Diencephalon (tissue), 1 donor: ENCODE measurements at places on chromosomes 12 and 14. TPM values are rescaled to one million over a fixed set of nuclear protein-coding genes. Genes with fewer than 3 reads are reported as not detected.

RAD51AP1 gene
- total RNA-seq: 7.8 TPM

BICDL1 gene
- 41.1 TPM for total RNA-seq

KCNH3 gene
- total RNA-seq: 9.2 TPM

TCL1A gene
- total RNA-seq: not detected

CLEC1B gene
- total RNA-seq: not detected

KRT81 gene
- 0.23 TPM for total RNA-seq

NAV3 gene
- total RNA-seq: 225 TPM
